ENCODE measurements at places on chromosomes 12 and 14. TPM values are rescaled to one million over a fixed set of nuclear protein-coding genes. Genes with fewer than 3 reads are reported as not detected.

ERP29 gene
- 90.7 TPM for total RNA-seq

CLEC4E gene
- not detected for total RNA-seq

KRT86 gene
- total RNA-seq, result not detected

NINJ2 gene
- total RNA-seq, result 0.94 TPM

PIWIL1 gene
- total RNA-seq, result not detected

PLEKHG3 gene
- total RNA-seq, result 83.9 TPM

COL2A1 gene
- 24.6 TPM for total RNA-seq

HOXC4 gene
- not detected for total RNA-seq

GUCY2C gene
- total RNA-seq, result 3.1 TPM

KLRK1 gene
- total RNA-seq, result not detected

NOC4L gene
- total RNA-seq, result 42.4 TPM

FOXG1 gene
- total RNA-seq, result 0.12 TPM

DNA sequence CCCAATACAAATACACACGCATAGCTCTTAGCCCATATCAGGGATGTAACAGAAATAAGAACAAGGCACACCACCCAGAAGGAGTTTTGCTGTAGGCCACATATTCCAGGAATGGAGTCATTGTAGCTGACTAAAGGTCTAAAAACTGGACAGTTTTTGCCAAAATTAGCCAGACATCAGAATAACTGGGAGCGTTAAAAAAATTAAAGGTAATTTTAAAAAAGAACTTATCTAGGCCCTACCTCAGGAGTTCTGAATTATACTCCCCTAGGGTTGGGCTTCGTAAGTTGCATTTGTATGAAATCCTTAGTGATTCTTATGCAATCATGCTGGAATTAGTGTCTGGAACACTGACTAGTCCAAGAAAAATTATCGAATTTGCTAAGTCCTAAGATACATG, 987.7 kb downstream of the GALC start:
- no peak for DNase-seq

GRCh38 chr14:79699206-79699605, 512.1 kb downstream of the DIO2 start:
- DNase-seq, result no peak

GRCh38 chr14:63896278-63896720, 43.5 kb downstream of the SYNE2 start:
- no peak for DNase-seq

DNA sequence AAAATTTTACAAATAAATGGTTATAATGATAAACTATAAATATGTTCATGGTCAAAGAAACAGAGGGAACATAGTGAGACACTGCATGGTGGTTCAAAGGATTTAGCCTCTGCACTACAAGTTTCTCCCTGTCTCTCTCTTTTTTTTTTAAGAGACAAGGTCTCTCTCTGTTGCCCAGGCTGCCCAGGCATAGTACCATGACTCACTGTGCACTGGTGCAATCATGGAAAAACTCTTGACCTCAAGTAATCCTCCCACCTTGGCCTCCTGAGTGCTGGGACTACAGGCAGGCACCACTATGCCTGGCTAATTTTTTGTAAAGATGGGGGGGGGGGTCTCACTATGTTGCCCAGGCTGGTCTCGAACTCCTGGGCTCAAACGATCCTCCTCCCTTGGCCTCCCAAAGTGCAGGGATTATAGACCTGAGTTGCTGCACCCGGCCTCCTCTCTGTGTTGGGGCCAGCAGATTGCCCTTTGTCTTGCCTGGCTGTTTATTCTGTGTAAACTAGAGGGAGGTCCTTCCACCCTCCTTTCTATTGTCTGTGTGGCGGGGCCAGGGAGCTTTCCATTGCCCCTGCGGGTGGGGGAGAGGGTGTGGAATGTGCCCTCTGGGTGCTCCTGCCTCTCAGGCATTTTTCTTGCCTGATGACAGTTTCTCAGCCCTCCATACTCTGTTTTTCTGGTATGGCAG, 22.1 kb downstream of the MTHFD1 start:
- DNase-seq, result peak; percentile 55

- DNase-seq, result peak; percentile 15
These were observed 41.9 kb downstream of the TTC6 start for GRCh38 chr14:37637341-37637740.

DNA sequence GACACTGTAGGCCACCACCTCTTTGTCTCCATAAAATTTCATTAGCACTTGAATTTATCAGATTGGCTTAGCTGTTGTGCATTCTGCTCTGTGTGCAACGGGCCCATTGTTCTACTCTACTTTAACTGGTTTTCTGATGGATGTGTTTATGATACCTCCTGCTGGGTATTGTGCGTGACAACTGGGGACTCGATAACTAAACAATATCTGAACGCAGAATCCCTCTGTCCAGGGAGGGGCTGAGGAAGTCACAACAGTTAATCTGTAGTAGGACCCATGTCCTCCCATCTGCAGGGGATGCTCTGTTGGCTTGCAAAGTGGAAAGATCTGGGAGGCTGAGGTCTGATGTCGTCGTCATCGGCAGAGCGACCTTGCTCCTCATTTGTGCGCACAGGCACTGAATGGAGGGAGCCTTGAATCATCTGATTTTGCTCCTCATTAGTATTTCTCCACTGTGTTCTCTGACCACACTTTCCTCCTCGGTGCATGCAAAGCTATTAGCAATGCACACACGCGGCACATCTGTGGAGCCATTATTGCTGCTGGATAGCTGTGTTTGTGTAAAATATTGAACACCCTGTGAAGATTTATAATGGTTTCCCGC, 422.5 kb downstream of the NRXN3 start:
- DNase-seq, result no peak

GRCh38 chr12:89787763-89788162, 79.1 kb upstream of the ATP2B1 start:
- no peak for DNase-seq

DNA sequence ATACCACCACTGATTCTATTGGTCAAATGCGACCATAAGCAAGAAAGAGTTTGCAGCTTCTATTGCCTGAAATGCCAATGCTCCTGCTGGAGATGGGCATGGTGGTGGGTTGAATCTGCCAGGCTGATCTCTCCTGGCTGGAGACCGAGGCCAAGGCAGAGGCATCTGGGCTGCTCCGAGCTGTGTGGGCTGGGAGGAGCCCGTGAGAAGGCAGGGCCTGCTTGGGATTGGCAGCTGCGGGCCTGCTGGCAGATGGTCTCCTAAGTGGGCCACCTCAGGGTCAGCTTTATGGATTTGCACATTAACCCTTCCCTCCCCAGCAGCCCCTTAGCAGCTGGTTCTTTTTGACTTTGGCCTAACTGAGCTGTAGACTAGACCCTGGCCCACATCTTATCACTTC, 25.4 kb downstream of the SRRM4 start:
- peak; percentile 41 for DNase-seq

DNA sequence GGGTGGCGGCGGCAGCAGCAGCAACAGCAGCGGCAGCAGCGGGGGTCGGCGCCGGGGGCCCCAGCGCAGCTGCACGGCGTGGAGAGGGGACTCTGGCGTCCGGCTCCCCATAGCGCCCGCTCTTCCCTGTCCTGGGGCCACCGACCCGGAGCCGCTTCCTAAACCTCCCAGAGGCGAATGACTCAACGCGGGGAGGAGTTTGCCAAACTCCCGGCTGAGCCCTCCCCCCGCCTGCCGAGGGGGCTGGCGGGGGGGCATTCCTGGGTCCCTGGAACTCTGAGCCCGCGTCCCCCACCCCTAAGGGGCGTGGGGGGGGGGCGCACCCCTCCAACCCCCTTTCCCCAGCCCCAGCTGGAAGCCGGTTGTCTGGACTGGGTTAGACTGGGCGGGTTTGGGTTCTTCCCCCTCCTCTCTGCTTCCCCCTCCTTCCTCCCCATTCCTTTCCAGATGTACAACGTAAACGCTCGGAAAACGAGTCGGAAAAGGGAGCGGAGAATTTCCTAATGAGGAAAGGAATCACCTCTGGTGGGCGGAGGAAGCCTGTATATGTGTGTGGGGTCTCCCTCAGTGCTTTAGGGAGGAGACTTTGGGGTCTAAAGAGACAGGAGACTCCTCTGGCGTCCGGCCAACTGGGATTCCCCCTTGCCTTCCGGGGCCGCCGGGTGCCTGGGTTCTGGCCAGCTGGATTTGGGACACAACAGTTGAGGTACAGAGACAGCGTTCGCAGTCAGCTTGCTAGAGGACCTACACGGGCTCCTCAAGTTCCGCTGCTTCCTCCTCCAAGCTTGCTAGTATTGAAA, at the start of gene ITGA5:
ITGA5 (minus strand) TSS at position 179 of the 800 bp plus-strand sequence; CDS start at position 111, 68 bp downstream.
- DNase-seq, result peak; percentile 73

- DNase-seq, result no peak
These were observed 908.1 kb upstream of the TMEM132C start for GRCh38 chr12:127358888-127359287.

DNA sequence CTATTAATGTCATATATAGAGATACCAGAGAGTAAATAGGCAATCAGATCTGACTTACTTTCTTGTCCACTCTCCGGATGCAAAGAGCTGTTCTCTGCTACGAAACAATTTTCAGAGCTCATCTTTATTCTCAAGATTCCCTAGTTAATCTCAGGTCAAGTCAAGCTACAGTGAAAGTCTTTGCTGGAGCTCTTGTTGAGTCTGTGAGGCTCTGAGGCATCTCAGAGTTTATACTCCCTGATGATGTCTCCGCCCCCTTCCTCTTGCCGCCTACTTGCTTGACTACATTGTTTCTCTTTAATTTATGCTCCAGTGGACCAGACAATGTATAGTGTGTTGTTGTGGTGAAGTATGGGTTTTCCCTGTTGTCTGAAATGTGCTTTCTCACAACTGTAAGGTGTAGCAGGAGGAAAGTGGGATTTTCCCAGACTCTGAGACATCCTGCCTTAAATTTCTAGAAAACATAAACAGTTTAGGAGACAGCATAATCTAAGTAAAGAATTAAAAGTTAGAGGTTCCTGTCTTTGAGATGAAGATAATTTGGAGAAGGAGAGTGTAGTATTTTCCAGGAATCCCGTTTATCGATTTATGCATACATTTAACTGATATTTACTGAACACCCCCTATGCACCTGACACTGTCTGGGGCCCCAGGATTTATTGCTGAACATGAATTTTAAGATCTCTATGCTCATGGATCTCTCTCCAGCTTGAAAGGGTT, at the start of gene CD69:
CD69 (minus strand) TSS at position 203 of the 720 bp plus-strand sequence; CDS start at position 122, 81 bp downstream.
- no peak for DNase-seq

DNA sequence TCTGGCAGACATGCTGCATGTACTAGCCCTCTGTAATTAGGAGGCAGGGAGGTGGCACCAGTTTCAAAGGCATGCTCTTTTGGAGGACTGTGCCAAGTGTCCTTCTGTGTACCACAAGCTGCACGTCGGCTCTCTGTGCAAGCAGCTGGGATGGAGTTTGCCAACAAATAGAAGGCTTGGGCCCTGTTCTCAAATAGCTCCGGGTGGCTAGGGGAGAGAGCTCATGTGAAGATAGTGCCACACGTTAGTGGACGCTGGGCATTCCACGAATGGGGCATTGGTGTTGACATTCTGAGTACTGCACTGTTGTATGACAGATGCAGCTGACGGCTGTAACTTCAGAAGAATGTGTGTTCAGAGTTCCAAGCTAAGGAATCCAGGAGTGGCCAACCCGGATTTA, 4.4 kb downstream of the AACS start:
- no peak for DNase-seq

- no peak for DNase-seq
These were observed 11.7 kb upstream of the SERPINA11 start for GRCh38 chr14:94464290-94464689.

- no peak for DNase-seq
These were observed 6.7 kb upstream of the RPS6KA5 start for GRCh38 chr14:91067186-91067585.

DNA sequence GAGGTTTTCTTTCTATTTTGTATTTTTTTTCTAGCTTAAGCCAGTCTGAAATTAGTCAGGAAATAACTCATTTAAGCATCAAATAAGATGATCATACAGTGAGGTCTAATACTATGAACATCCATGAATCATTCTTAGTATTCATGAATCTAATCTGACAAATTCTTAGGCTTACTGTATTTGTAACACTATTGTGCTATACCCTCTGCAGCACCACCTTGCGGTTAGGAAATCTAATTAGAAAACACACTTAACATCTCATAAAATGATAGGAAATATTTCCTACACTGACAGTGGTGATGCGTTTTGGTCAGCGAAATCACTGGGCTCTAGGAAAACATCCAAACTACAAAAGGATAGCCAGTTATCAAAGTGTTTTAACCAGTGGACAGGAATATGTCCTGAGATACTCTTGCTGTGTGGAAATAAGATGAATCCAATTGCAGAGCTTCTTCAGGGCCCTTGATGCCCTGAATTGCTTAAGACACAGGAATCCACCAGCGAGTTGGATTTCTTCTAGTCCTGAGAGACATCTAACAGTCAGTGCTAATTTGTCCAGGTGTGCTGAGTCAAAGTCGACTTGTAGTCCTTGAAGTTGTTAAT, 109.3 kb upstream of the MYF6 start:
- DNase-seq, result peak; percentile 59

Measured in GM23338 (cell line).